Foreskin keratinocyte (primary cell): ENCODE measurements at places on chromosomes 13 and 19. TPM values are rescaled to one million over a fixed set of nuclear protein-coding genes. Genes with fewer than 3 reads are reported as not detected.

Gene SERTM1
- not detected in 2 replicates for total RNA-seq

Gene ANKLE1
- total RNA-seq, result 2.1 and 2.7 TPM in 2 replicates

Gene THAP8
- 1.1 and 1.5 TPM in 2 replicates for total RNA-seq

Gene PPP1R37
- total RNA-seq, result 20.9 and 21.8 TPM in 2 replicates

Gene ATP4A
- total RNA-seq, result not detected in 2 replicates

Gene SIGLEC9
- not detected in 2 replicates for total RNA-seq

Gene NBEA
- 0.03 and 0.07 TPM in 2 replicates for total RNA-seq

Gene ZNF534
- 0.04 TPM in 1 of 2 replicates, not detected in the other for total RNA-seq

Gene CCL25
- not detected in 2 replicates for total RNA-seq

Gene SPC24
- total RNA-seq, result 29.4 and 43.8 TPM in 2 replicates

Gene ZNF850
- total RNA-seq, result 2.1 and 2.2 TPM in 2 replicates

Gene U2AF1L4
- total RNA-seq, result 10.4 and 12.7 TPM in 2 replicates

Gene ZNF99
- total RNA-seq, result not detected in 2 replicates

Gene KIR2DL1
- total RNA-seq, result not detected in 2 replicates

Gene OSCAR
- total RNA-seq, result 0.11 and 0.20 TPM in 2 replicates

Gene NLRP12
- not detected in 2 replicates for total RNA-seq

Gene NOVA2
- not detected in 2 replicates for total RNA-seq

Gene FAAP24
- 4.4 and 5.0 TPM in 2 replicates for total RNA-seq

Gene GPATCH1
- 6.9 and 7.6 TPM in 2 replicates for total RNA-seq

Gene KLK11
- 3.7 and 7.5 TPM in 2 replicates for total RNA-seq

Gene C13orf42
- total RNA-seq, result not detected in 2 replicates

Gene CAPN12
- total RNA-seq, result 0.78 and 1.4 TPM in 2 replicates

Gene CCNE1
- total RNA-seq, result 11.9 and 13.3 TPM in 2 replicates

Gene ERICH4
- total RNA-seq, result not detected in 2 replicates

Gene ZNF175
- 3.0 and 4.5 TPM in 2 replicates for total RNA-seq

Gene SBSN
- total RNA-seq, result 4.8 and 5.7 TPM in 2 replicates

Gene RAB20
- total RNA-seq, result 3.5 and 4.4 TPM in 2 replicates

Gene ZNF846
- total RNA-seq, result 4.0 and 5.4 TPM in 2 replicates

Gene ADPRHL1
- 0.74 and 1.0 TPM in 2 replicates for total RNA-seq

Gene VSTM2B
- not detected in 2 replicates for total RNA-seq

Gene LENG9
- 4.8 and 5.0 TPM in 2 replicates for total RNA-seq

Gene CDC42EP5
- 27.1 and 32.1 TPM in 2 replicates for total RNA-seq
